Glutamatergic neuron (in vitro differentiated cells): ENCODE measurements at places on chromosomes 3 and 15. TPM values are rescaled to one million over a fixed set of nuclear protein-coding genes. Genes with fewer than 3 reads are reported as not detected.

GRCh38 chr3:125213364-125213755, 812 bp upstream of the SLC12A8 start:
- DNase-seq, result no peak

DNA sequence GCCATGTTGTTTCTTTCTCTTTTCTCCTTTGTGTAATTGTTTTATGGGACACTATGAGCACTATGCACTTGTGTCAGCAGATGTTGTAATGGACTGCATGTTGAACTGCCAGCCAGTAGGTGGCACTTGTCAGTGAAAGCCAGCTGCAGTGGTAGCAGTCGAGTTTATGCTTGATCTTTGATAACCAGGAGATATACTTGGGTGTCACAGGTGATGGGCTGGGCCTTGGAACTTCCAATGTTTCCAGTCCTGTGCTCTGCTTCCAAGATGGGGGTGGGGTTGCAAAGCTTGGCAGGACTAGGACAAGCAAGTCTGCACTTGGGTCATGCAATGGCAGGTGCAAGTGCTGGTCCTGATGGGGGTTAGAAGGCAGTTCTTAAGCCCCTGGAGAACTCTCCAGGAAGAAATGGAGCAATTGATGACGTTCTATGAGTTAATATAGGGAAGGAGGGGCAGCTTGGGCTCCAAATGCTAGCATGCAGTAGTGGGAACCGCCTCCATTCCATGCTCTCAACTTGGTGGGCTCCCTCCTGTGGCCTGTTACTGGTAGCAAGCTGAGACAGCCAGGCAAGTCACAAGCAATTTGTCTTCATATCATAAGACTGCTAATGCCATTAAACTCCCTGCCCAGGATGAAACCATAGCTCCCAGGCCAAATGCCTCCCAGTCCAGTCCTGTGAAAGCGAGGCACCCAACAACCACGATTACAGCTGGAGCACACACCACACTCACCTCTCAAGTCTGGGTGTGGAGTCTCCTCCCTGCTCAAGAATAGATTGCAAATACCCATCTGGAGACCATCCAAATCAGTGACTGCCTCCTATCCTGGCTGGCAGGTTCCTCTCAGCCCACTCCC, 287.2 kb downstream of the CGGBP1 start:
- peak; percentile 34 for DNase-seq

The C15orf40 gene
- 29.6 TPM for total RNA-seq

DNA sequence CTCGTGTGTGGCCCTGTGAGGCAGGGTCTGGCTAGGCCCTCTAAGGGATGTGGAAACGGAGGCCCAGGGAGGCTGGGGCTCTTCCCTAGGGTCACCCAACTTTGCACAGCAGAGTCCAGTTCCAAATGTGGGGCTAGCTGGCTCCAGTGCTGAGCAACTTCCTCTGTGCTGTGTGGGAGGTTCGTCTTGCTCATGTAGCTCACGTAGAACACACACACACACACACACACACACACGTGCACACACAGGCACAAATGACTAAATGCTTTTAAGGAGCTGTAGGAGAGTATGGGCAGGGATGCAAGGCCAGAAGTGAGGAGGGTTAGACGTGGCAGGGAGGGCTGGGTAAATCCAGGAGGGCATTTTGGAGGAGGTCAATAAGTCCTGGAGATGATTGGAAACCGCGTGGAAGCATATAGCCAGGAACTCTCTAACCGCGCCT, 213.8 kb downstream of the RPLP1 start:
- DNase-seq, result no peak

- no peak for DNase-seq
Measured at GRCh38 chr15:64100958-64101357, 5.2 kb downstream of the SNX1 start.

The ITGA11 gene
- 0.22 TPM for total RNA-seq

The ROPN1B gene
- total RNA-seq, result not detected

DNA sequence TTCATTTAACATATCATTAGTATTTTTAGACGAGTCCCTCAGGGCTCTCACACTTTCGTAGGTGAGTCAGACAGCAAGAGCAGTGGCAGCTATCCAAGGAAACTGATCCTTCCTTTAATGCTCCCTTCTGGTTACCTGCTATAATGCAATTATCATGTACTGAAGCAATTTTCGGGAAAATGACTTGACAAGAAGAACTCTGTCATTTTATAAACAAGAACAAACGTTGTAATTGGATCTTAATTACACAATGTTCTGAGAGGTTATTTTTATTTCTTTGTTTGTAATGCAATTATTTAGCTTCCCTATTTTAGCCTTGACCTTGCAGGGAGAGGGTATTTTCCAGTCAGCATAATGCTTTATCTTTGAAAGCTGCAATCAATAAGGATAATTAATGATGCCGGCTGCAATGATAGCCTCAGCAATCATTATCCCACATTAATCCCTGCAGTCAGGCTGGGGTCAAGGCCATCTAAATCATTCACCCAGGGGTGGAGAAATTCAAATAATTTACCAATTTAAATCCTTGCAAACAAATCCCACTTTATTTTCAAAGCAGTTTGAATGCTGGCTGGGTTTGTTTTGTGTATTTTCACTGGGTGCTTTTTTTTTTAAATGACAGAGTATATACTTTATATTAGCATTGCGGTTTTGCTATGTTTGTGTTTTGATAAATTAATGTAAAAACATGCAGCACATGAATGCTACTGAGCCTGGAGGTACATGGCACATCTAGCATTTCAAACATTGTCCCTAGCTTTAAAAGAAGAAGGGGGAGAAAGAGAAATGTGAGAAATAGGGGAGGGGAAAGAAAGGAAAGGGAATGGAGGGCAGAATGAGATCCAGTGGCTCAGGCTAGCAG, 249.9 kb downstream of the SHOX2 start:
- no peak for DNase-seq

The USF3 gene
- total RNA-seq, result 14.9 TPM

DNA sequence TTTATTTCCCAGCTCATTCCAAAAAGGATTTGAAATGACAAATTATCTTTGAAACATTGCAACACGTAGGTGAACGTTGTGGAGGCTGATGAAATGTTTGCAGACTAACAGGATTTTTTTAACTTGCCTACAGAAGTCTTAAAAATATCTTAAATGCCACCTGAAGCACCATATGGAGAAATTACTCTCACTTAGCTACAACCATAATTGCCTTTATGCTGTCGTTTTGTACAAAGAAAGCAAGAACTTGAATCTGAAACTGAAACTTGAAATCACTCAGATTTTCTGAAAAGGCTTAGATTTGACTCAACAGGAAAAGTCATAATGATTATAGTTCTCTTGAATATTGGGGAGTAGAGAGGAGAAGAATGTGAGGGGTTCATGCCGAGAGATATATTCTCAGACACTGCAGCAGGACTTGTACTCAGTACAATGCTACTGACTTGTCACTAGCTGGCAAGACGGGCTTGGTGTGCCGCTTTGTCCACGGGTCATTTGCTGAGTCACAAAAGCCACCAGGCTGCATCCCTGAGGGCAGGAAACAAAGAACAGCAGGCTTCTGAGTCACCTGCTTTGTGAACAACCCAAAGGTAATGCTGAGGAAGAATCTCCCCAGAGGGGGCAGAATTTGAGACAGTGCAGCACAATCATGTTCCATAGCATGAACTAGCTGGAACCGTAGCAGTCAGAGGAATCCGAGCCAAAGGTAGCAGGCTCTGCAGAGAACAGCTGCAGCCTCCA, 7.1 kb upstream of the FMN1 start:
- DNase-seq, result peak; percentile 47

The RASGRP1 gene
- not detected for total RNA-seq

DNA sequence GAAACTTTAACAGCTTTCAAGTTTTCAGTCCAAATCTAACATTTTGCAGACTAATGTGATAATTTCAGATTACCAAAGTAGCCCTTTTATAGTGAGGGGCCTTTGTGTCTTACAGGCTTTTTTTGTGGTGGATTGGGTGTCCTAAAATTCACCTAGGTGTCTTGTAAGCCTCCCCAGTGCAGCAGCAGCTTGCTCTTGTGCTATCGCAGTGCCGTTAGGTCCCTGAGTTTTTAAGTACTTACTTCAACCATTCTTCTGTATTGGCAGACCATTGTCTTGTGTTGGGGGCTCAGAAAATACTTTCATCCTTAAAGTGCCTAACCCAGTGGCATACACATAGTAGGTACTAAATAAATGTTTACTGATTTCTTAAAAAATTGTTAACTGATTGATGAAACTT, 2.1 kb downstream of the PDE8A start:
- no peak for DNase-seq

DNA sequence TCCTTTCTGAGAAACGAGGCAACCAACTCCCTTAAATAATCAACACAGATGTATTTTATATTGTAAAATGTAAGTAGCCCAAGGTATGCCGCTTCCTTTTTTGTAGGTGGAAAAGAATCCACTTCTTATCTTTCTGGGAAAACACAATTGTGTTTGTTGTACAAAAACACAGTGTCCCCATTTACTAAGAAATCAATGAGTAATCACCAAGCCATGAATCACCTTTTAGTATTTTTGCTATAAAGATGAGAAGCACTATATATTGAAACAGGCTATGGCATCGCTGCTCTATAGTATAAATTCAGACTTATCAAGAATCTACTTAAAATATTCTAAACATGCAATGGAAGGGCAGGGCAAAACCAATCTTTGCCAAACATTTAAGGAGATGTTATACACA, 104.0 kb downstream of the TNIK start:
- DNase-seq, result no peak

The FRMD5 gene
- total RNA-seq, result 43.8 TPM

The VGLL3 gene
- 0.15 TPM for total RNA-seq

GRCh38 chr3:141389703-141390102, 21.4 kb downstream of the ZBTB38 start:
- no peak for DNase-seq

DNA sequence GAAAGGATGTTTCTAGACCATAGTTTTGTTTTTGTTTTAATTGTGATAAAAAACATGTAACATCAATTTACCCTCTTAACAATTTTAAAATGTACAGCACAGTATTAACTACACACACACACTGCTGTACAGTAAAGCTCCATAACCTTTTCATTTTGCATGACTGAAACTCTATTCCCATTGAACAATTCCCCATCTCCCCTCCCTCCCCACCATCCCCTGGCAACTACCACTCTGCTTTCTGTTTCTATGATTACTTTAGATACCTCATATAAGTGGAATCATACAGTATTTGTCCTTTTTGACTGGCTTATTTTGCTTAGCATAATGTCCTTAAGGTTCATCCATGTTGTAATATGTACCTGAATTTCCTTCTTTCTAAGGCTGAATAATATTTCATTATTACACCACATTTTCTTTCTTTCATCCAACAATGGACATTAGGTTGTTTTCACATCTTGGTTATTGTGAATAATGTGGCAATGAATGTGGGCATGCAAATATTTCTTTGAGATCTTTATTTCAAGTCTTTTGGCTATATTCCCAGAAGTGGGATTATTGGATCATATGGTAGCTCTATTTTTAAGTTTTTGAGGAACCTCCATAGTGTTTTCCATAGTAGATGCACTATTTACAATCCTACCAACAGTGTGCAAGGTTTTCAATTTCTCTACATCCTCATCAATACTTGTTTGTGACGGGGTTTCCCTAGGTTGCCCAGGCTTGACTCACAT, 10.7 kb downstream of the CHST14 start:
- no peak for DNase-seq

DNA sequence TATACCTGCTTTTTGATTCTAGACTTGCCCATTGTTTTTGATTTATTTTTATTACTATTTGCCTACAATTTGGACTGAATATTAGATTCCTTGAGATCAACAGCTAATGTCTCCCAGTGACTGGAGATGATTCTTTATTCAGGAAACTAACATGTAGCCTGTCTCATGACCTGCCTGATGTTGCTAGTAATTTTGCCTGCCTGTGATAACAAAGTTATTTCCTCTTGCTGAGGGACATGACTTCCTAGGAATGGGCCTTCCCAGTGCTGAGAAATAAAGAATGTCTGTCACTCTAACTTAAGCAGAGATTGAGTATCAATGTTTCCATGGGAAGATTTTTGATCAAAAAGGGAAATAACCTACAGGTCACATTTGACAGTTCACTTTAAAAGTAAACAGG, 13.4 kb upstream of the NPHP3 start:
- no peak for DNase-seq

- DNase-seq, result no peak
Measured at GRCh38 chr3:162072656-162073164, 576.1 kb downstream of the OTOL1 start.

The TKT gene
- total RNA-seq, result 265 TPM

DNA sequence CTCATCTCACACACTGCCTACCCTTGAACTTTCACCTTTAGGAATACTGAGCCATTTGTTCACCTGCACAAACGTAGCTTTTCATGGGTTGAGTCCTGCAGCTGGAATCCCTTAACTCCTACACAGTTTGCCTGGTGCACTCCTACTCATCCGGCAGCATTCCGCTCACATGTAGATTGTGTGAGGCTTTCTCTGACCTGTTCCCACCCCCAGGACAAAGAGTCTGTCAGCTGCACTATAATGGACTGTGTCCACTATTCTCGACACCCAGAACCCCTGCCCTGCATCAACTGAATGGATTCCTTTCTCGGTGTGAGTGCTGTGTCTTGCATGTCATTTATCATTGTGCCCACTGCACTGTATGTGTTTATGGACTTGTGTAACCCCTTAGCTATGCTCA, 54.9 kb downstream of the EPHB3 start:
- no peak for DNase-seq

GRCh38 chr3:173553635-173554280, 156.2 kb downstream of the NLGN1 start:
- no peak for DNase-seq

The POTEB3 gene
- total RNA-seq, result not detected

The SOX2 gene
- total RNA-seq, result 23.5 TPM

The GAP43 gene
- 684 TPM for total RNA-seq

- DNase-seq, result no peak
Measured at GRCh38 chr3:12588039-12589009, 31.4 kb downstream of the MKRN2 start.

The CCR9 gene
- total RNA-seq, result not detected

DNA sequence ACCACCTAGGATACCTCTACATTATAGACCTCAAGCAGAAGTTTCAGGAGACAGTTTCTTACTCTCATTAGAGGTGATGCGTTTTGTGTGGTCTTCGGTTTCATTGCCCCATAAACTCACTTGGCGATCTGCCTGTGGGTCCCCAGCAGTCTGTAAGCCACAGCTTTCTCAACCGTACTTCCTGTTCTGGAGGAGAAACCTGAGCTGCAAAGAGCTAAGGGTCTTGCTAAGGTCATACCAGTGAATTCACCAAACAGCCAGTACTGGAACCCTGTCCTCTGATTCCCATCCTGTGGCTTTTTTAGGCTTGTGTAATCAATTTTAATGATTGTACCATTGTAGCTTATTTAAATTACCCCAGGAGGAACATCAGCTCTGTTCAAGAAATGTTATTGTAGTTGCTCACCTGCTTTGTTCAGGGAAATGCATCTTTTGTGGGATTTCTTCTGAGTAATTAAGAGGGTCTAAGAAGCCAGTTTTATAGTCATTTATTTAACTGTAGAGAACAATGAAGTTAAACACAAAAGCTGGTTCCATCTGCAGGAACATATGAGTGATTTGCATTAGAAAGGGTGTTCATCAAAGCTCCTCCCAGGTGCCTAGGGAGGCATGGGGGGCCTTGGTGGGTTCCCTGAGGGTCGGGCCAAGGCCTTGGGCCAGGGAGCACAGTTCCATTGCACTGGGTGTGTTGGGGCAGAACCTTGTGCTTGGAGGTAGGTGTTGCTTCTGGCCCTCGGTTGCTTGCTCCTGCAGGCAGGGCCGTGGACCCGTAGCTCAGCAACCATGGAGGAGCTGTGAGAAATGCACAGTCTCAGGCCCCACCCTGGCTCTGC, 69.6 kb downstream of the APBA2 start:
- DNase-seq, result no peak
